Activated naive CD4-positive, alpha-beta T cell treated with anti-CD3 and anti-CD28 coated beads, Interleukin-2, amount 50 U/mL, for 72 hours (primary cell): ENCODE measurements at places on chromosomes 11 and 22. TPM values are rescaled to one million over a fixed set of nuclear protein-coding genes. Genes with fewer than 3 reads are reported as not detected.

DNA sequence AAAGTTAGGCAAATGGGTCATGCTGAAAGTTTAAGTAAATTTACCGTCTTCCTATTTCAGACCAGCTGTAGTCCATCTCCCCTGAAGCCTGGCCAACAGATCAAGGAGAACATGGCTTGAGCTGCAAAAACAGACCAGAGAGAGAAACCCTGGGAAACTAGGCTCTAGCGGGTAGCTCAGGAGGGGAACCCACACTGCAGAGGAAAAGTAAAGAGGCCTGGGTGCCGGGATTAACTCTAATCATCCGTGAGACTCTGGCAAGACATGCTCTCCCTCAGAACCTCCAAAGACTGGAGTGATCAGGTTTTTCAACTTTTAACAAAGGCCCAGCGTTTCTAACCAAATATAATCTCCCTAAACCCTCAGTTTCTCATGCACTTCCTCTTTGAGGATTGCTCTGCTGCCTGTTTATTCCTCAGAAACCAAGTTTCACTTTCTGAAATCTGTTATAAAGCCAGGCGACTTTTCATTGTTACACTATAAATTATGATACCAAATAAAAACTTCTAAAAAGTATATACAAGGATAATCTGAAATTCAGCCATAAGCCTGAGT is 67.5 kb downstream of the GAB2 start:
- DNase-seq: no peak

GRCh38 chr22:40271440-40271839 is 74.9 kb upstream of the ADSL start:
- no peak for DNase-seq

- DNase-seq: no peak
Observed at GRCh38 chr11:123579482-123579812, 75.0 kb downstream of the SCN3B start.

Gene PITPNB
- 83.4 TPM for total RNA-seq

DNA sequence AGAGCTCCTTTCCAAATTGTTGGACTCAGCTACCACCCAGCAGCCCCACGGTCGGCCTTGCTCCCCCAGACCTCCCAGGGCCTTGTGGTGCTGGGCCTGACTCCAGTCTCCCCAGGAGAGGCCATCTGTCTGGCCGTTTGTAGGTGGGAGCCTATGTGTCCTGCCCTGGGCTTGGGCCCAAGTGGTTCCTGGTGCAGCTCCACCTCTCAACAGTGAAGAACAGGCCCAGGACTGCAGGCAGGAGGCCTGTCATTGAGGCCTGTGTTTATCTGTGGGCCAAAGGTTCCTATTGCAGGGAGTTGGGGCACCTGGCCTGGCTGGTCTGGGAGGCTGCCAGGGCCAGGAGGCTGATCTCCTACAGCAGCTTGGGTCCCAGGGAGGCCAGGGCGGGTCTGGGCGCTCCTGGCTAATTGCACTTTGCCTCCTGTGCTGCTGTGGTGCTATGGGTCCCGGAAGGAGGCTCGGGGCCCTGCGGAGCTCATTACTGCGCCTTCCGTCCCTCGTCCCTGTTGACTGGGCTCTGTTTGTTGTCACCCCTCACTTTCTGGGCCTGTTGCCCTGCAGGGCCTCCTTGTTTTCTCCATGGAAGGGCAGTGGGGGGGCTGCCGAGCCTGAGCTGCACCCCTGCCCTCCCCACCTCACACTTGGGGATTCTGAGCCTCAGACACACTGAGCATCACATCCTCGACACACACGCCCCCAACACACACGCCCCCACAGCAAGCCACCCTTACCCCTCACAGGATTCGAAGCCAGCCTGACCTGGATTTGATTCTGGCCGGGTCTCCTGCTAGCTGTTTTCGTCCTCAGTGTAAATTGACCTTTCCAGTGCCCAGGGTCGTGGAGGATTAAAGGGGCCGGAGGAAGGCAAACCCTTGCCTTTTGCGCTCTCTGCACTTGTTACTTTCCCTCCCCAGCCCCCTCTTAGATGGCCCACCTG is 6.8 kb upstream of the OMP start:
- DNase-seq: no peak

- no peak for DNase-seq
Observed at GRCh38 chr22:23820748-23821211, 18.0 kb downstream of the DERL3 start.

- DNase-seq: no peak
Observed at GRCh38 chr11:119479685-119480275, 56.8 kb upstream of the THY1 start.

Gene CLCF1
- 0.89 TPM for total RNA-seq

Gene CENATAC
- total RNA-seq: 60.1 TPM

DNA sequence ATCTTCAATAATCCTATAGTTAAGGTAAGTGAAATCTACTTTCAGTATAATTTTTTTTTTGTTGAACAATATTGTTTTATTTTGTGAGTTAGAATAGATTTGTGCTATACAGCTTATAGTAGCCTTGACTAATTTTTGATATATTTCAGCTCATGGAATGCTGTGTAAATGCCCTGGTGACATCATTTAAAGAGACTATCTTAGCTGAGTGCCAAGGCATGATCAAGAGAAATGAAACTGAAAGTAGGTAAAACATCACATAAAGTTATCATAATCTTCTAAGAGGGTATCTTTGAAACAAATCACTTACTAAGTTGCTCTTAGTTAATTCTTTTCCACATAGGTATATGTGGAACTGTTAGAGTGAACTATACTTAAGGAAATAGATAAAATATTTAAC is 51.4 kb upstream of the ACAT1 start:
- no peak for DNase-seq

DNA sequence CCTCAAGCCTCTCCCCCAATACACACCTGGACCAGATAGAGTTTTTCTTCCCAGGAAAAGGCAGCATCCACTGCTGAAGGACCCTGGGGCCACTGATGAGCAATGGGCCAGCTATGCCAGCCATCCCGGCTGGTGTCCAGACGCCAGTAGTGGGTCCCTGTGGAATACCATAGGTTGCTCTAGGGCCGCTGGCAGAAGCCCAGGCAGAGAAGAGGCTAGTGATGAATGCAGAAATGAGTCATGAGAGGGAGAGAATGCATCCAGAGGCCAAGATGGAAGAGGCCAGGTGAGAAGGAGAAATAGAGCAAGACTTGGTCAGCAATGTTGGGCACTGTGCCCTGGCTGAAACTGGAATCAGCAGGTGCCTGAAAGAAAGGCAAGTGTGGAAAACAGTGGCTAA is 8.9 kb downstream of the HPX start:
- no peak for DNase-seq

GRCh38 chr11:46422588-46422987 is 31.0 kb upstream of the CHRM4 start:
- DNase-seq: no peak

Gene MAPK12
- 7.1 TPM for total RNA-seq

GRCh38 chr22:35850831-35851230 is 133.2 kb downstream of the APOL5 start:
- DNase-seq: no peak

DNA sequence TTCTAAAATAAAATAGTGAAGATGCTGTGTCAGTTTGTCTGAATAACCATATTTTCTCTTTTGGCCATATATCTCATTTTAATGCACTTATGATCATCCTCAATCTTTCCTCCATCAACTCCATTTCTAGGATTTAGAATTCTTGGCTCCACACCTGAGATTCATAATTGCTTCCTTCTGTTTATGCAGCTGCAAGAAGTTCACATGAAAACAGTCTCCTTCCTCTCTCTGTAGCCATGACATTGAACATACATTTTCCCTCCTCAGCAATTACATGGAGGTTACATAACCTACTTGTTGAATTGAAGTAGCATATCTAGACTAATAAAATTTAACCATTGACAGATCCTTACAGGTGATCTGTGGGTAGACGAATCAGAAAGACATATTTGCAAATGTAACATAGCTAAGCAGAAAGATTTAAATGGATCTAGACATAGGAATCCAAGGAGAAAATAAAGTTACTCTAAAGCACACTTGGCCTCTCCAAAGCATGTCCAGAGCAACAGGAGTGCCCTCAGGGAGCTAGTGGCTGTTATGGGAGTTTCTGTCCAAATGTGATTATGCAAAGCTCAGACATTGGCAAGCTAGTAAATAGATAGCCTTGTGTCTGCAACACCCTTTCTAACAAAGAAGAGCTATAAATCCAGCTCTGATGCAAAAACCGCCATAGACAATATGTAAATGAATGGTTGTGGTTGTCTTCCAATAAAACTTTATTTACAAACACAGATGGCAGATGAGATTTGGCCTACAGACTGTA is 119.9 kb upstream of the MPPED2 start:
- no peak for DNase-seq

- no peak for DNase-seq
Observed at GRCh38 chr11:115471367-115471766, 32.8 kb downstream of the CADM1 start.

DNA sequence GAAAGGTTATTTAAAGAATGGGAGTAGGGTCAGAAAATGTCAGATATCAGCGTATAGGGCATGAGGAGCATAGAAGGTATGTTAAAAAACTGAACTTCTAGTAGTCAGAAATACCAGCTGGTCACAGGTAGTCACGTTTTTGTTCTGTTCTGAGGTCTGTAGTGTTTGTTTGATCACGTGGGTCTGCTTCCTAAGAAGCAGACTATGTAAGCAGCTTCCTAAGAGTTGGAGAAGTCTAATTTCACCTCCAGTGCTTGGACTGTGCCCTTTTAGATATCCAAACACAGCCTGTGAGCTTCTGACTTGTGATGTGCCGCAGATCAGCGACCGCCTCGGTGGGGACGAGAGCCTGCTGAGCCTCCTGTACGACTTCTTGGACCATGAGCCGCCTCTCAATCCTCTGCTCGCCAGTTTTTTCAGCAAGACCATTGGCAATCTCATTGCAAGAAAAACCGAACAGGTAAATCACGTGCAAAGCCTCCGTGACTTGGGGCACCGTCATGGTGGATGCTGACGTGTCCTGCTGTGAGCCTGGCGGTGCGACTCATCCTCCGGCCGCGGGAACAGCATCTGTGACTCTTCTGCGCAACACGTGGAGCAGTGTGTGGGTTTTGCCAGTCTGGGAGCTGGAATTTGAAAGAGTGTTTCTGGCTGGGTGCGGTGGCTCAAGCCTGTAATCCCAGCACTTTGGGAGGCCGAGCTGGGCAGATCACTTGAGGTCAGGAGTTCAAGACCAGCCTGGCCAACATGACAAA is 63.5 kb downstream of the PPP6R2 start:
- no peak for DNase-seq

- DNase-seq: no peak
Observed at GRCh38 chr11:32792111-32792947, 2.1 kb downstream of the CCDC73 start.

Gene DDX17
- total RNA-seq: 415 TPM
